ENCODE measurements at places on chromosomes 6 and 20. TPM values are rescaled to one million over a fixed set of nuclear protein-coding genes. Genes with fewer than 3 reads are reported as not detected.

SCUBE3 gene
- total RNA-seq: 0.05 TPM

MATN4 gene
- 0.12 TPM for total RNA-seq

TGM2 gene
- total RNA-seq: 524 TPM

TNFRSF6B gene
- 0.37 TPM for total RNA-seq

NINL gene
- 14.9 TPM for total RNA-seq

ZNF165 gene
- total RNA-seq: 0.94 TPM

OPN5 gene
- total RNA-seq: not detected

RUNX2 gene
- 1.4 TPM for total RNA-seq

FBXO30 gene
- 3.9 TPM for total RNA-seq

ADAM33 gene
- total RNA-seq: 0.06 TPM

SDC4 gene
- total RNA-seq: 111 TPM

GNMT gene
- 0.09 TPM for total RNA-seq

SEL1L2 gene
- not detected for total RNA-seq

PGC gene
- 0.09 TPM for total RNA-seq

TMEM244 gene
- not detected for total RNA-seq

SRSF3 gene
- total RNA-seq: 703 TPM

TUBB2A gene
- 99.8 TPM for total RNA-seq

FITM2 gene
- total RNA-seq: 10.3 TPM

MRPS18A gene
- total RNA-seq: 51.8 TPM

KCNQ2 gene
- total RNA-seq: 0.37 TPM

BTNL2 gene
- not detected for total RNA-seq

IL17F gene
- not detected for total RNA-seq

CDH4 gene
- total RNA-seq: 6.0 TPM

FKBP1C gene
- 2.1 TPM for total RNA-seq

HLA-DRA gene
- total RNA-seq: not detected

BMP5 gene
- total RNA-seq: not detected

C6orf15 gene
- not detected for total RNA-seq

SLC16A10 gene
- total RNA-seq: 0.78 TPM

KIAA1755 gene
- total RNA-seq: 0.20 TPM

HLA-A gene
- total RNA-seq: 141 TPM

C6orf52 gene
- 2.4 TPM for total RNA-seq

RBBP8NL gene
- total RNA-seq: 0.91 TPM

COL21A1 gene
- 0.84 TPM for total RNA-seq

AMD1 gene
- total RNA-seq: 164 TPM

ENPP4 gene
- 0.31 TPM for total RNA-seq

MYL9 gene
- total RNA-seq: 27.1 TPM

DST gene
- total RNA-seq: 49.8 TPM

EFHC1 gene
- total RNA-seq: 12.1 TPM

TRIM31 gene
- 0.72 TPM for total RNA-seq

C6orf132 gene
- 3.7 TPM for total RNA-seq

CNBD2 gene
- total RNA-seq: 6.7 TPM

TRAM2 gene
- total RNA-seq: 36.5 TPM

ABCF1 gene
- total RNA-seq: 57.4 TPM

TIAM2 gene
- 2.5 TPM for total RNA-seq

SNAP25 gene
- total RNA-seq: 18.4 TPM

MCM9 gene
- total RNA-seq: 5.1 TPM

BCAS1 gene
- 0.37 TPM for total RNA-seq

TMEM170B gene
- total RNA-seq: 0.72 TPM

TNFRSF21 gene
- total RNA-seq: 11.7 TPM

SPINT3 gene
- total RNA-seq: not detected

ZNF311 gene
- total RNA-seq: 0.12 TPM

ZFP57 gene
- total RNA-seq: not detected

MACROD2 gene
- 0.34 TPM for total RNA-seq

HLA-DPB1 gene
- total RNA-seq: not detected

TRAPPC3L gene
- total RNA-seq: not detected

WFDC5 gene
- total RNA-seq: not detected

RAB44 gene
- 0.03 TPM for total RNA-seq

SLCO4A1 gene
- 13.6 TPM for total RNA-seq

REM1 gene
- 0.90 TPM for total RNA-seq

FNDC1 gene
- 0.09 TPM for total RNA-seq
